ENCODE measurements at places on chromosomes 13 and 19. TPM values are rescaled to one million over a fixed set of nuclear protein-coding genes. Genes with fewer than 3 reads are reported as not detected.

Gene MKNK2
- 175 TPM for polyA plus RNA-seq

Gene ASPDH
- polyA plus RNA-seq = not detected

Gene ZNF17
- polyA plus RNA-seq = 2.2 TPM

Gene CEACAM6
- polyA plus RNA-seq = 0.33 TPM

Gene UBE2M
- polyA plus RNA-seq = 46.1 TPM

Gene TMEM150B
- polyA plus RNA-seq = 0.74 TPM

Gene TSKS
- polyA plus RNA-seq = 2.5 TPM

Gene EXOC3L2
- 1.1 TPM for polyA plus RNA-seq

Gene IGSF23
- not detected for polyA plus RNA-seq

Gene KIR3DL1
- not detected for polyA plus RNA-seq

Gene ZNF835
- 1.1 TPM for polyA plus RNA-seq

Gene HSPB6
- polyA plus RNA-seq = 608 TPM

Gene C19orf81
- polyA plus RNA-seq = not detected

Gene B3GNT8
- polyA plus RNA-seq = 0.89 TPM

Gene DCLK1
- 113 TPM for polyA plus RNA-seq

Gene SIGLEC5
- polyA plus RNA-seq = 0.34 TPM

Gene GARIN5A
- 1.8 TPM for polyA plus RNA-seq

Gene R3HDM4
- polyA plus RNA-seq = 44.6 TPM

Gene KCNK6
- 11.3 TPM for polyA plus RNA-seq

Gene TMIGD2
- 0.59 TPM for polyA plus RNA-seq

Gene ZNF667
- 0.98 TPM for polyA plus RNA-seq

Gene RFPL4A
- not detected for polyA plus RNA-seq

Gene MYO16
- polyA plus RNA-seq = 0.56 TPM

Gene KLHL1
- not detected for polyA plus RNA-seq

Gene MUC16
- polyA plus RNA-seq = 0.90 TPM

Gene KLF12
- 0.95 TPM for polyA plus RNA-seq

Gene ZAR1L
- not detected for polyA plus RNA-seq

Gene PCP2
- polyA plus RNA-seq = 0.10 TPM

Gene PSG6
- polyA plus RNA-seq = not detected

Gene FGF22
- polyA plus RNA-seq = 0.22 TPM

Gene GJB6
- polyA plus RNA-seq = not detected

Gene SPIB
- polyA plus RNA-seq = 1.4 TPM

Gene FCAR
- polyA plus RNA-seq = 7.5 TPM

Gene ERICH4
- polyA plus RNA-seq = not detected

Gene ZNF730
- polyA plus RNA-seq = 0.04 TPM

Gene KCNN1
- not detected for polyA plus RNA-seq

Gene KL
- polyA plus RNA-seq = 3.1 TPM

Gene GADD45B
- 97.2 TPM for polyA plus RNA-seq

Gene PBX4
- 0.34 TPM for polyA plus RNA-seq

Gene KLK12
- not detected for polyA plus RNA-seq

Gene ZSCAN4
- polyA plus RNA-seq = 0.04 TPM

Measured in adipose tissue (tissue), 3 donors.